Bronchial smooth muscle cell (primary cell): ENCODE measurements at places on chromosomes 11 and 22. TPM values are rescaled to one million over a fixed set of nuclear protein-coding genes. Genes with fewer than 3 reads are reported as not detected.

Gene PSMC3
- total RNA-seq, result 159 and 200 TPM in 2 replicates

Gene TMEM86A
- total RNA-seq, result 0.47 and 0.60 TPM in 2 replicates

Gene NNMT
- 133 and 234 TPM in 2 replicates for total RNA-seq

Gene NTM
- total RNA-seq, result 3.1 and 8.2 TPM in 2 replicates

Gene CNTF
- 0.95 and 1.1 TPM in 2 replicates for total RNA-seq

Gene DEUP1
- not detected in 2 replicates for total RNA-seq

Gene PNPLA3
- 1.7 and 2.9 TPM in 2 replicates for total RNA-seq

Gene OR8B4
- not detected in 2 replicates for total RNA-seq

Gene LINC01488
- total RNA-seq, result not detected in 2 replicates

Gene BACE1-AS
- 1.9 and 2.6 TPM in 2 replicates for total RNA-seq

Gene LRRC55
- under 0.01 TPM in 1 of 2 replicates, not detected in the other for total RNA-seq

Gene CNGA4
- total RNA-seq, result 0.09 and 0.16 TPM in 2 replicates

Gene MYO18B
- under 0.01 TPM in 1 of 2 replicates, not detected in the other for total RNA-seq

Gene CALCA
- not detected in 2 replicates for total RNA-seq

Gene TLCD5
- total RNA-seq, result 6.8 and 6.9 TPM in 2 replicates
